ENCODE measurements at places on chromosomes 4 and X.

GRCh38 chr4:167023364-167023925 lies 210.8 kb downstream of the SPOCK3 start:
- no peaks in the 10 kb centered on the region for H3K27me3 ChIP-seq
- no peaks in the 10 kb centered on the region for H3K4me1 ChIP-seq

DNA sequence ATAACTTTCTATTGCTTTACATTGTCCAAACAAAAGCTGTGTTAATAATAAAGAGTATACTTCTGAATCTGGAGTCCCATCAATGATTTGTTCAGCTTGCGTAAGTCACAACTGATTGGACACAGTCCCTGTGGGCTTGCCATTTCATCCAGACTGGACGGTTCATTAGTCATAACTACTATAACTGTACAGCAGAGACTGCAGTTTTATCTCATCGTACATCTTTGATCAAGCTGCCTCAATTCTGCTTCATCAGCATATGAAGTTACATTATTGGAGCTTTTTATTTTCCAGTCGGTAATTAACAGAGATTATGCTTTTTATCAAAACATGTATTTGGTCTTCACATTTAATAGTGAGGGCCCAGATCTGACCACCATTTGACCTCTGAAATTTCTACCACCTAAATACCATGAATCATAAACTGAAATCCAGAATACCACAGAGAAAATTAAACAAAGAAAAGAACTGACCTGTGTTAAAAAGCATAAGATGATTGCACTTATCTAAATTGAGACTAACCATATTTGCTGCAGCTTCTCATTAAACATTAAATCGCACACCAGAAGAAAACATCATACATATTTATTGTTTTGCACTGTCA lies 12.5 kb upstream of the MAB21L2 start:
- H3K27ac ChIP-seq, result no peak overlapping the region
- no peaks in the 10 kb centered on the region for H3K27me3 ChIP-seq
- H3K36me3 ChIP-seq, result no peaks in the 10 kb centered on the region
- H3K4me3 ChIP-seq, result no peak overlapping the region
- peaks cover 2% of the 10 kb centered on the region for H3K4me1 ChIP-seq

DNA sequence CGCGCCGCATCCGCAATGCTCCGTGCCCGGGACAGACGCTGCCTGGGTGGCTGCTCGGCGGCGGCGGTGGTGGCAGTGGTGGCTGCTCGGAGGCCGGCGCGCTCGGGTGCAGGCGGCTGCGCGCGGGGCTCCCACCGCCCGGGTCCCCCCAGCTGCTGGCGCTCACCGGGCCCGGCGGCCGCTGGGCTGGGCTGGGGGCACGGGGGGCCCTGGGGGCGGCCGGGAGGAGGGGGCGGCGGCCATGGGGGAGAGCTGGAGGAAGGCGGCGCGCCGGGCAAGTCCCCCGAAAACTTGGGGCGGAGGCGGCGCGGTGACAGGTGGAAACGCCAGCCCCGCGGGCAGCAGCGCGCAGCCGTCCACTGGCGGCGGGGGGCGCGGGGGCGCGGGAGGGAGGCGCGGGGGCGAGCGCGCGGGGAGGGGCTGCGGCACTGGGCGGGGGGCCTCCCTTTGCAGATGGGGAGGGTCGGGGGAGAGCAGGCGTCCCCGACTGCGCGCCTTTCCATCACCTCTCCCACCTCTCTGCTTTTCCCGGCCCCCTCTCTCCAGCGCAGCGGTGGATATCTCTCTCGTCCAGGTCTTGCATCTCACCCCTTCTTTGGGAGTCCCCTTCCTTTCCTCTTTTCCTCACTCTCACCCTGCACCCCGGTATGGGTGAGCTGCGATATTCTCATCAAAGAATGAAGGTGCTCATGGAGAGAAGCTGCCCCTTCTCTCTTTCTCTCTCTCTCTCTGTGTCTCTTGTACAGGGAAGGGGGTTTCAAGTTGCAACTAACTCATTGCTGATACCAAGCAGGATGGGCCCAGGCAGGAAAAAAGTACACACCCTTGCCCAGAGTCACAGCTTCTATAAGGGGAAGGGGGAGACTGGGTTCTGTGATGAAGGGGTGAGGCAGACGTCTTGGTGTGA lies 83.7 kb upstream of the DHRSX start:
- no peak overlapping the region for H3K27ac ChIP-seq
- peaks cover 44% of the 10 kb centered on the region for H3K27me3 ChIP-seq
- peak overlapping the region; percentile 50 for H3K4me3 ChIP-seq
- no peak for DNase-seq
- H3K4me1 ChIP-seq, result peaks cover 20% of the 10 kb centered on the region

DNA sequence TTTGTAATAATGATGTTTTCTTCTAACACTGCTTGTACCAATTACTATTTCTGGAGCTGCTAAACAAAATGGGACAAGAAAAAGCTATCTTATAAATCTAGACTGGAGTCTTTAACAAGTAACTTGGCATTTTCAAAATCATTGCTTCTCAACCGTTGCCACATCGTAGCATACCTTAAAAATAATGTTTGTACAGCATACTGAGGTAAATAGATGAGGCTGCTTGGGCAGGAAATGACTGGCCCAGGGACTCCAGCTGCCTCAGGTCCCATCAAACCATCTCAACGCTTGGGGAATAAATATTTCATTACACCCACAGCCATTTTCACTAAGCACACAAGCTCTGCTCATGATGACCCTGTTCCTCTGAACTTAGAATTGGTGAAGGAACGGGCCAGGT lies 115.1 kb downstream of the SPANXA1 start:
- no peaks in the 10 kb centered on the region for H3K27me3 ChIP-seq
- no peaks in the 10 kb centered on the region for H3K4me1 ChIP-seq

DNA sequence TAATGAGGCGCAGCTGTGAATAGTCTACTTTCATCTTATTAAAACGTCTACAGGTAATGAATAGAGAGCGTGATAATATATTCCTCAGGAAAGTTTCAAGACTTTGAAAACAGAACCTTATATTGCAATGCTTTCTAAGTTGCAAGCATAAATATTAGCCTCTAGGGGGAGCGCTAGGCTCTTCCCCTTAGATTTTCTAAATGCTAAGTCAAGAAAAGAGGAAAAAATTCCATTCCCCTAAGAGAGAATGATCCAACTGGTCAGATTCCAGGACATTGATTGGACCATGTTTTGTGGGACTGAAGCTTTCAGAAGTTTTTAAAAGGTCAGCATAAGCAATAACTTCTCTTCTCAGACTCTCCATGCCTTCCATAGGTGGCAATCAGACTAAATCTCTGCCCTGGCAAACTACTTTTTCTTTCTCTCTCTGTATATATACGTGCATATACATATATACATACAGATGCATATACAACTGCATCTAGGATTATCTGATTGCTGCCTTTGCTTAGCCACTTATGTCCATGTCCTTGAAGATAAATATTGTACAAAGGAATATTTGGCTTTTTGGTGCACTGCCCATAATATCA lies 492.9 kb downstream of the INPP4B start:
- DNase-seq, result peak; percentile 11
- no peak overlapping the region for H3K4me3 ChIP-seq
- H3K27me3 ChIP-seq, result no peaks in the 10 kb centered on the region
- no peak overlapping the region for H3K27ac ChIP-seq
- peaks cover 5% of the 10 kb centered on the region for H3K36me3 ChIP-seq

DNA sequence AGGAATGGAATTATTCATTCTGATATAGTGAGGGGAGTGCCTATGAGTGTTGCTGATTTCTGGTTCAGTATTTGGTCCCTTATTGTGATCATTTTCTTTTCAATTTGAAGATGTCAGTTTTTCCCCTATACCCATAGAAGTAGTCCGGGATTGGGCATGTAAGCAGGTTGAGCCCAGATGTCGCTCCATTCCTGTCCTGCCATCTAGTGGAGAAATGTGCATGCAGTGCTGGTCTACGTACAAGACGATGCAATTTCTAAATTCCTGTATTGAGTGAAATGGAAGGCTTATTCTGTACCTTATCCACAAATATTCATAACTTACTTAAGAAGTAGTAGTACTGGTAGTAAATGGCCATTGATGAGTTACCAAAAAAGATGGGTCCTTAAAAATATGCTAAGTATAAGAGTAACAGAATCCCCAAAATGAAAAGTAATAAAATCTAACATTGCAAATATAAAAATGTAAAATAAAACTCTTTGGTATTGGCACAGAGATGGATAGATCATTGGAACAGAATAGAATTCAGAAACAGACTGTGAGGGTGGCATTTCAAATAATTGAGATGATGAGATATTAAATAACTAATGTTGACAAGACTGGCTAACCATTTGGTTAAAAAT lies 60.9 kb downstream of the UGT8 start:
- peaks cover 2% of the 10 kb centered on the region for H3K36me3 ChIP-seq
- peaks cover 8% of the 10 kb centered on the region for H3K27me3 ChIP-seq
- H3K27ac ChIP-seq, result no peak overlapping the region
- peak; percentile 2 for DNase-seq
- no peak overlapping the region for H3K4me3 ChIP-seq

DNA sequence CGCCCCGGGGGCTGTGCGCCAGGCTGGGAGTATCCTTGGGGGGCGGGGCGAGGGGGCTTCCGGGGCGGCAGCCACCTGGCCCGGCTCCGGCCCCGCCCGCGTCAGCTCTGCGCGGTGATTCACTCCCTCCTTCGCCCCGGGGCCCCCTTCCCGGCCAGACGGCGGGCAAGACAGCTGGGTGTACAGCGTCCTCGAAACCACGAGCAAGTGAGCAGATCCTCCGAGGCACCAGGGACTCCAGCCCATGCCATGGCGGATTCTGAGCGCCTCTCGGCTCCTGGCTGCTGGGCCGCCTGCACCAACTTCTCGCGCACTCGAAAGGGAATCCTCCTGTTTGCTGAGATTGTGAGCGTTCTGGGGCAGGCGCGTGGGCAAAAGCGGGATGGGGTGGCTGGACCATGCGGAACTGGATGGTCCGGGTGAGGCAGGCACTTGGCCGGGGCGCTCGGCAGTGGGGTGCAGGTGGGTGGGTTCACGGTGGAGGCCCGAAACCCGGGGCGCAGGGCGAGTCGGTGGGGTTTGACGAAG lies at the start of gene PLP2:
TSS of gene PLP2 (plus strand) at position 147 of the 528 bp plus-strand sequence. CDS start at position 250, 103 bp downstream.
- H3K36me3 ChIP-seq, result peaks cover 48% of the 10 kb centered on the region
- peaks cover 26% of the 10 kb centered on the region for H3K4me1 ChIP-seq
- H3K4me3 ChIP-seq, result peak within 1 kb of the TSS; percentile 85
- H3K27ac ChIP-seq, result peak within 1 kb of the TSS; percentile 82
- DNase-seq, result peak; percentile 44

GRCh38 chr4:93617606-93618005 lies 210.9 kb upstream of the ATOH1 start:
- DNase-seq, result no peak
- H3K4me1 ChIP-seq, result no peaks in the 10 kb centered on the region
- no peaks in the 10 kb centered on the region for H3K27me3 ChIP-seq

GRCh38 chrX:148567779-148568178 lies 67.4 kb downstream of the AFF2 start:
- no peaks in the 10 kb centered on the region for H3K36me3 ChIP-seq
- no peak overlapping the region for H3K4me3 ChIP-seq
- H3K27me3 ChIP-seq, result no peaks in the 10 kb centered on the region
- no peak overlapping the region for H3K27ac ChIP-seq

GRCh38 chrX:1813809-1814208 lies 198.9 kb downstream of the ASMT start:
- peaks cover 13% of the 10 kb centered on the region for H3K27me3 ChIP-seq
- H3K4me1 ChIP-seq, result no peaks in the 10 kb centered on the region
- H3K27ac ChIP-seq, result no peak overlapping the region
- H3K4me3 ChIP-seq, result no peak overlapping the region
- DNase-seq, result no peak

DNA sequence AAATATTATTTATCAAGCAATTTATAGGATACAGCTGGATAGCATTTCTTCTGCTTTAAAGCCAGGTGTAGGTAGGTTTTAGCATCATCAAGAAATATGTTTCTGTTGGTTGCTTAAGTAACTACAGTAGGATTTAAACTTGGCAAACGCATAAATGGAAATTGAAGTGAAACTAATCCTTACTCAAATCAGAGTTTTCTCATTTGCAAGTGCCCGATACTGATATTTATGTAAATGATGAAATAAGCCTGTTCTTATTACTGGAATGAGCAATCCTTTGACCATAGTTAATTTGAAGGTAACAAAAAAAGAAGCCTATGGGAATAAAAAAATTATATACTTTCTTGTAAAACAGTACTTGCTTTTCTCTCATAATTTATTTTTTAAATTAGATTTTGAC lies 23.2 kb upstream of the PIGA start:
- no peak for DNase-seq
- H3K36me3 ChIP-seq, result no peaks in the 10 kb centered on the region
- no peak overlapping the region for H3K4me3 ChIP-seq
- H3K4me1 ChIP-seq, result no peaks in the 10 kb centered on the region
- H3K27ac ChIP-seq, result no peak overlapping the region

DNA sequence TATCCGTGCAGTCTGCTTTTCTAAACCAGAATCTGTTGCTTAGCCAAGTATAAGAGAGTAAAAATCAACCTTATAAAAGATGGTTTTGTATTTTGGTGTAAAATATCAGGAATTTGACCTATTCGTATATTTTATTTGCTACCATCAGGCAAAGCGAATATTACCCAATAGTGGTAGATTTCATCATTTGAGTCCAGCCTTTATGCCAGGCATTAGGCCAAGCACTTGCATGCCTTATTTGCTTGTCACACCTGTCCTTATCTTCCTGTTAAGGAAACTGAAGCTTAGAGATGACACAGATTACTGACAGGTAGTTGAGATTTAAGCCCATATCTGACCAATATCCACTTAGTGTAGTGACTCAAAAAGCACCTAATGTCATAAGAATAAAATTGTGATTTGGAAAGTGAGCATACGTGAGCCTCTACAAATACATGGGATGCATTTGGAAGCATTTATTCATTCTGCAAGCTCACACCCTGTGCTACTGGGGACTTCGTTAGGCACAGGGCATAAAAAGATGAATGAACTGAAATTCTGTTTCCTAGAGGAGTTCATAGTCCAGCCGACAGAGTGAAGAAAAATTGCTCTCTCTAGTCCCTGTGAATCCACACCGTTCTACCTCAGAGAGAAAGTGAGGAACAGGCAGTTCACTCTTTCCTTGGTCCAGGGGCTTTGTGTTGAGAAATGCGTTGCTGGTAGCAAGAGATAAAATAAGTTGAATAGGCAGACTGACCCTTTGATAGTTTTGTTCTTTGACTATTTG lies 2.3 kb upstream of the RNF212 start:
- H3K27me3 ChIP-seq, result peaks cover 39% of the 10 kb centered on the region
- no peak overlapping the region for H3K27ac ChIP-seq
- H3K36me3 ChIP-seq, result no peaks in the 10 kb centered on the region
- no peak overlapping the region for H3K4me3 ChIP-seq
- H3K4me1 ChIP-seq, result no peaks in the 10 kb centered on the region

DNA sequence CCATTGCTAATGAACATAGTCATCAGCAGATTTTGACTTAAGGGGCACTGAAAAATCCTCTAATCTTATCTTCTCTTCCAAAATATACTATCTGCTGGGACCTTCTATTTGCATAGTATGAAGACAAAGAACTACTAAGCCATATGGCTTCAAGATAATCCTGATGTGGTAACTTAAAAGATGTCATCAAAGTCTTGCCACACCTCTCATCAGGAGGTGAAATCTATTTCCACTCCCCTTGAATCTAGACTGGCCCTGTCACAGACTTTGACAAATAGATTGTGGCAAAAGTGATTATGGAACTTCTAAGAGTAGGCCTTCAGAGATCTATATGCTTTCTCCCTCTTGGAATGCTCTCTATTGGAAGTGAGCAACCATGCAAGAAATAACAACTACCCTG lies 27.3 kb upstream of the TET2 start:
- H3K36me3 ChIP-seq, result no peaks in the 10 kb centered on the region
- DNase-seq, result no peak
- H3K27me3 ChIP-seq, result no peaks in the 10 kb centered on the region
- H3K27ac ChIP-seq, result no peak overlapping the region
- H3K4me1 ChIP-seq, result no peaks in the 10 kb centered on the region

Data from effector memory CD8-positive, alpha-beta T cell (primary cell).